ENCODE measurements at places on chromosomes 11 and 22.

GRCh38 chr22:31575190-31575589 lies 78.9 kb downstream of the SFI1 start:
- no peak for DNase-seq

DNA sequence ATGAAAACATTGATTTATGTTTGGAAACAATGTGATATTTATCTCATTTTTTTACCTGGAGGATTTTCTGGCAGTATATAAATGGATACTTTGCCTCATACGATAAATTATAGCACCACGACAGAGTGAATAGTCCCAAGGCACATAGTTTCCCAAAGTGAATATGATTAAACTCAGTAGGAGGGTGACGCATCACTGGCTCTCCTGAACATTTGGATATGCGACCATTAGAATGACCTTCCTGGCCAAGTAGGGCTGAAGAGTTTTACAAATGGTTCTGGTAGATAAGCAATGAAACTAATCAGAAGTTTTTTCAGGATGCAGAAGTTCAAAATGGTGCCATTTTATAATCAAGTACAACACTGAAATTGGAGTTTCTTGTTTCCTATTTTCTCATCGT lies 397.7 kb downstream of the AASDHPPT start:
- no peak for DNase-seq

GRCh38 chr11:31817054-31817620 lies 6.0 kb upstream of the PAX6 start:
- DNase-seq = no peak

DNA sequence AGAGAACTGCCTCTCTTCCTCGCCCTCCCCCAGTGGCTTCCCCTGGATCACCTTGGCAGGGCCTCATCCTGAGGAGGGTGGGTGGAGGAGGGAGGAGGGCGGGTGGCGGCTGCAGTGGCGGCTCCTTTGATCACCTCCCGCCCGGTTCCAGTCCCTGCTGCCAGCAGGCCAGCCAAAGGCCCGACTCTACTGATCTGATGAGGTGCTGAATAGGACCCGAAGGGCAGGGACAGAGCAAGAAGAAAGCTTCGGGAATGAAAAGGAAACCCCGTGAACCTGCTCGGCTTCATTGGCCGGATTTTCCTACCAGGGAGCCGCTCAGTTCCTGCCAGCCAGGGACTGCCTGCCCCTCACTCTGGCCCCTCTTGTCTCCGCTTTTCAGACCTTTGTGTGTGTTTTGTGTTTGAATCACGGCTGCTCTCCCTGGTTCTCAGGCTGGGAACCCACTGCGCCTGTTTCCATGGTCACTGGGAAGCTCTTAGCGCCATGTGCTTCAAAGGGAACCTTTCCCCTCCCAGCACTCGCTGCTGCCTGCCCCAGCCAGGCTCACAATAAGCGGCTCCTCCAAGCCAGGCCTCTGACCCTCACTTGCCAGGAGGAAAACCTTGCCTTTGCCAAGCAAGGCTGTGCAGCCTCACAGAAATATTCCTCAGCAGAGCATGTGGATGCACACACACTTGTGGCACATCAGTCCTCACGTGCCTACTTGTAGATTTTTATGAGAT lies 56.8 kb downstream of the C22orf31 start:
- DNase-seq = no peak

- DNase-seq = no peak
These were observed 34.6 kb upstream of the KCNQ1OT1 start for GRCh38 chr11:2734181-2735052.

DNA sequence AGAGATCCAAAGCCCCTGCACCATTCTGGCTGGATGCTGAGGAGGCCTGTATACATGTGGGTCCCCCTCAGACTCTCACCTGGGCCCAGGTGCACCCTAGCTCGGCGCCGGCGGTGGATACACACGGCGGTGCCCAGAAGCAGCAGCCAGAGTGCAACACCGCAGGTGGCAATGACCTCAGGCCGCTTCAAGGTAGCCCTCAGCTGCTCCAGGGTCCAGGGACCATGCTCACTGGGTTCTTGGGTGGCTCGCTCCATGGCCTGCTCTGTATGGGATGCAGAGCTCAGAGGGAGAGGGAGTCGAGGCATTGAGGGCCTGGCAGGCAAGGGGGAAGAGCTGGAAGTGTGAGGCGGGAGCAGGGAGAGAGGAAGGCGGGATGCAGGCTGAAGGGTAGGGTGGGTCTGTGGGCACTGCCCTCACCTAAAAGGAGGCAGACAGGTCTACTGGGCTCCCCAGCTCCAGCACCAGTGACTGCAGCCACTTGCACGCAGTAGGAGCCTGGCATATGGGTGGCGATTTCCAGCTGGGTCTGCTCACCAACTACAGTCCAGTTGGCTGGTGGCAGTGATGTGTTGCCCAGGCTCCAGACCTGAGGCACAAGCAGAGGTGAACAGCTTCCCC lies 3.8 kb downstream of the ROBO4 start:
- no peak for DNase-seq
